Foreskin keratinocyte (primary cell): ENCODE measurements at places on chromosomes 5 and 9.
A peak's percentile ranks its signal among the peaks of the same experiment; 100 is the strongest.

DNA sequence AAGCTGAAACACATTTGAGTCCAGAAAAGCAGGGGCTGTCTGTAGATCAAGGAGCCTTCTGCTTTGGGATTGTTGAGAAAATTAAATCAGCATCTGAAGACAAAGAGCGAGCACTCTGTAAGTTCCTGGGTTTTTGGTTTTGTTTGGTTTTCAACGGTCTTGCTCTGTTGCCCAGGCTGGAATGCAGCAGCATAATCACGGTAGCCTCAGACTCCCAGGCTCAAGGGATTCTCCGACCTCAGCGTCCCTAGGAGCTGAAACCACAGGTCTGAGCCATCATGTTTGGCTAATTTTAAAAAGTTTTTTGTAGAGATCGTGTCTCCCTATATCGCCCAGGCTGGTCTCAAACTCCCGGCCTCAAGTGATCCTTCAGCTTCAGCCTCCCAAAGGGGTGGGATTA is 266.5 kb upstream of the ADAMTS16 start:
- no peak for DNase-seq

DNA sequence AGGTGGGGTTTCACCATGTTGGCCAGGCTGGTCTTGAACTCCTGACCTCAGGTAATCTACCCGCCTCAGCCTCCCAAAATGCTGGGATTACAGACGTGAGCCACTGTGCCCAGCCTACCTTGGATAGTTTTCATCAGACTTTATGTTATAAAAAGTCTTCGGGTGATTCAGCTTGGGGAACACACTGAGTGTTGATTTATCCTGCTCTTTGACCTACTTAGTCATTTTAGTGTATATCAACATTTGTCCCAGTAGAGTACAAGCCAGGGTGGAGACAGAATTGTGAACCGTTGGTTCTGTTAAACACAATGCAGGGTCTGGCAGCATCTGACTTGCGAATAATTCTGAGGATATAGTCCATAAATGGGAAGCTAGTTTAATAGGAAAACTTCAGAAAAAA is 39.7 kb downstream of the NFX1 start:
- DNase-seq = no peak

DNA sequence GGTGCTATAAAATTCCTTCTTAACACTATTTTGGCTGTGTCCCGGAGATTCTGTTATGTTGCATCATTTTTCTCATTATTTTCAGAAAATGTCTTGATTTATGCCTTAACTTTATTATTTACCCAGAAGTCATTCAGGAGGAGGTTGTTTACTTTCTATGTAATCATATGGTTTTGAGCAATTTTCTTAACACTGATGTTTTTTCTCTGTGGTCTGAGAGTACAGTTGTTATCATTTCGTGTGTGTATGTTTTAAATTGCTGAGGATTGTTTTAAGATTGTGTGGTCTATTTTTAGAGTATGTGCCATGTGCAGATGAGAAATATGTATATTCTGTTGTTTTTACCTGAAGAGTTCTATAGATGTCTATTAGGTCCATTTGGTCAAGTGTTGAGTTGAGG is 498.1 kb upstream of the ZNF608 start:
- no peak for DNase-seq

GRCh38 chr5:71695071-71695470 is 24.0 kb upstream of the CARTPT start:
- DNase-seq = no peak

GRCh38 chr5:175829813-175830585 is 41.4 kb upstream of the CPLX2 start:
- DNase-seq = no peak

DNA sequence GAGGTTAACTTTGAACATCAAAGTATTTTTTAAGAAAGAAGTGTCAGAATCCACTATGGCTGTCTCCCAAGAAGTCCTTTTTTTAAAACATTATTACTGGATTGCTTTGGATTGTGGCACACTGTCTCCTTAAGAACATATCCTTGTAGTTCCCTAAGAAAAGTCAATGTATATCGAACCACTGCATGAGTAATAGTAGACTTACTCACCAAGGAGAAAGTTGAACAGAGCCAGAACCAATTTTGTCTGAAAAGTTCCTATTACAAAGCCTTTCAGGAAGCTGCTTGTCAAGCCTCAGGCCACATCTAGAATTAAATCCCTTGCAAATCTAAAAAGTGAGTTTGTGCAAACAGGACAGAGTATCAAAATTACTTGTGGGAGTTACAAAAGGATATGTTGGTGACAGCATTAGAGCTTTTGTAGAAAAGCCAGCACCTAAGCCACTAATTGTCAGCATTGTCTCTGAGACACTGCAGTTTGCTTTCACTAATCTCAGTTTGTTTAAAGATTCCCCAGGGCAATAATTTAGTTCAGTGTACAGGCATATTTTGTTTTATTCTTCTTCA is 195.4 kb downstream of the MPDZ start:
- DNase-seq = peak; percentile 48

GRCh38 chr9:86979657-86980056 is 32.4 kb upstream of the GAS1 start:
- DNase-seq = peak; percentile 71

- DNase-seq = no peak
Observed at GRCh38 chr9:20989923-20990341, 41.5 kb downstream of the HACD4 start.

DNA sequence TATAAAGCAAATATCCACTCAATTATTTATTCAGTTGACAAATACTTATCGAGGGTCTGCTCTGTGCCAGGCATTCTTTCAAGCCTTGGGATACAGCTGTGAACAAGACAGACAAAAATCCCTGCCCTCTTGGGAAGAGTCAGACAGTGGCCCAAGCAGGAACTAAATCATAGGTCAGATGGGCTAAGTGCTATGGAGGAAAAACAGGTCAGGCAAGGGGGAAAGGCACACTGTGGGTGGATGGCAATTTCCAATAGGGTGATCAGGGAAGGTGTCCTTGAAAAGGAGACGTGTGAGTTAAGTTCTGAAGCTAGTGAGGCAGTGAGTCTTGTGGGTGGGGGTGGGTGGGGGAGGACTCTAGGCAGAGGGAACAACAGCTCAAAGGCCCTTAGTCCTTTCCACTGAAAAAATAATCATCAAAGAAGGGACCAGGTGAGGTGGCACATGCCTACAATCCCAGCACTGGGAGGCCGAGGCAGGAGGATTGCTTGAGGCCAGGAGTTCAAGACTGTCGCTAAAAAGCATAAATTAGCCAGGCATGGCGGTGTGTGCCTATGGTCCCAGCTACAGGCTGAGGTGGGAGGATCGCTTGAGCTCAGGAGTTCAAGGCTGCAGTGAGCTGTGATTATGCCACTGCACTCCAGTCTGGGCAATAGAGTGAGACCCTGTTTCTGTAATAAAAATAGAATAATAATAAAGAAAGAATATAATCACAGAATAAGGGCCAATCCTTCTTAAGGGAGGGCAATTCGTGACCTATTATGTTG is 95.2 kb upstream of the CPEB4 start:
- DNase-seq = no peak

DNA sequence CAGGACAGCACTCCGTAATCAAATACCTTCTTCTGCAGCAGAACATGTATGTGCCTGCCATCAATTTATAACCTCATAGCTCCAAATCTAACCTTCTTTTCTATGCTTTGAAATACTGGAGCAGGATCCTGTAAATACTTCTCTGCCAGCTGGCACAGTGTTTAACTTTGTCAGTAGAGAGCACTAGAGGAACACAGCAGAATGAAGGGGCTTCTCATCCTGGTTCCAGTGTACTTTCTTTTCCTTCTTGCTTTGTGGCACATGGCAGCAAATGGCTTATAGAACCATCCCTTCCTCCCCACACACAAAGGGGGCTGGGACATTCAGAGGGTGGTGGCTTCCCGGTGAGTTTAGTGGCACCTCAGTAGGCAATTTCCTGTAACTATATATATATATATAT is 3.8 kb upstream of the FBXW11 start:
- DNase-seq = peak; percentile 50
